Immature natural killer cell (primary cell): ENCODE measurements at places on chromosomes 7 and 10. TPM values are rescaled to one million over a fixed set of nuclear protein-coding genes. Genes with fewer than 3 reads are reported as not detected.

DNA sequence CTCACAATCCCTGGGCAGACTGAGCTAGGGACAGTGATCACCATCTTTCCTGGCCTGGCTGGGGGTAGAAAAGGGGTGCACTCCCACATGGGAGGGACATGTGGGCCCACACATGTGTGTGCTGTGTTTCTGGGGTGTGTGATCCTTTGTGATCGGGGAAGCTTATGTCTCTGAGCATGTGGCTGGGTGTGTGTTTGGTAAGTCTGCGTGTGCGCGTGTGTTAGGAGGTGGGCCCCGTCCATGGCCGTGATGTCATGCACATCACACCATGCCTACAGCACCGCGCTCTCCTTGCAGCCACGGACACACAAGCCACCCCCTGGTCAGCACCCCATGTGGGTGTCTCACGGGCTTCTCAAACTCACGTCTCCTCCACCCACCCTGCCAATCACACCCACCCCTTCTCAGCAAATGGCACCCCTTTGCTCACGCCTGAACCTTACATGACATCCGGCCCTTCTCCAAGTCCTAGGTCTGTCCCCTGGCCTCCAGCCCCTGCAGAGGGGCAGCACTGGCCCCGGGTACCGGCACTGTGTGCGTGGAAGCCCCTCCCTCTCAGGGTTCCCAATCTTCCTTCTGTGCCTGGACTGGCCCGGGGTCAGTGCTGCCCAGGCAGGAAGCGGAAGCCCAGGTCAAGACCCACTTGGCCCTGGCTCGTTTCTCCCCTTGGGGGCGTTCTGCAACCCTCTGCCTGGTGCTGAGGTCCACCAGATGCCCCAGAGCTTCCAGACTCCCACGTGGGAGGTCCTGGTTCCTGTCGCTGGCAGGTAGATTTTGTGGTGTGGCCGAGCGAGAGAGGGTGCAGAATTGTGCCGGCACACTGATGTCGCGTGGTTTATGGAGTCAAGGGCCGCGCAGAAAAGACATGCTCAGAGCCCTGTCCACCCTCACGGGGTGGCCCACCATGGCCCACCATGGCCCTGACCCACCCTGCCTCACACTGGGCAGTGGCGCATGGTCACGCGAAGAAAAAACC lies 12.6 kb downstream of the SLC29A4 start:
- H3K4me1 ChIP-seq: peaks cover 11% of the 10 kb centered on the region
- H3K4me3 ChIP-seq: peak overlapping the region; percentile 73
- H3K27ac ChIP-seq: no peak overlapping the region
- DNase-seq: no peak

- no peaks in the 10 kb centered on the region for H3K4me1 ChIP-seq
- no peaks in the 10 kb centered on the region for H3K36me3 ChIP-seq
- no peak overlapping the region for H3K4me3 ChIP-seq
- no peaks in the 10 kb centered on the region for H3K27me3 ChIP-seq
- H3K27ac ChIP-seq: no peak overlapping the region
Observed at GRCh38 chr10:56116684-56117083, 244.4 kb downstream of the ZWINT start.

Gene BEND7
- not detected for polyA plus RNA-seq

Gene C10orf67
- polyA plus RNA-seq: not detected

Gene PPP1R17
- not detected for polyA plus RNA-seq

Gene COL26A1
- not detected for polyA plus RNA-seq
